ENCODE measurements at places on chromosomes 3 and 15.

GRCh38 chr3:184496933-184497332 lies 64.7 kb upstream of the EPHB3 start:
- no peak for DNase-seq

DNA sequence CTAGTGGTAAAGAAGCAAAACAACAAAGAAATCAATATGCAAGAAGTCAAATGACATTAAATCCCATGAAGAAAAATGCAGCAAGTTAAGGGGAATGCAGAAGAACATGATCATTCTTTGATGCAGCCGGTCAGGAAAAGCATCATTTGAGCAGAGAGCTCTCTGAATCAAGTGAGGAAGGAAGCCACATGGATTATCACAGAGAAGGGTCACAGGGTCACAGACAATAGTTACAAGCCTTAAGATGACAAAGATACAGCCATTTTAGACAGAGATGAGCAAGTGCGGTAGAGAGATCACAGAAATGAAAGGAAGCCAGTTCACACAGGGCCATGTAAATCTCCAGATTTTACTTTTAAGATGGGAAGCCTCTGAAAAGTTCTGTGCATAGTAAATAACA lies 43.9 kb downstream of the UBE3A start:
- DNase-seq: no peak

GRCh38 chr3:156307704-156308103 lies 187.3 kb downstream of the KCNAB1 start:
- no peak for DNase-seq

DNA sequence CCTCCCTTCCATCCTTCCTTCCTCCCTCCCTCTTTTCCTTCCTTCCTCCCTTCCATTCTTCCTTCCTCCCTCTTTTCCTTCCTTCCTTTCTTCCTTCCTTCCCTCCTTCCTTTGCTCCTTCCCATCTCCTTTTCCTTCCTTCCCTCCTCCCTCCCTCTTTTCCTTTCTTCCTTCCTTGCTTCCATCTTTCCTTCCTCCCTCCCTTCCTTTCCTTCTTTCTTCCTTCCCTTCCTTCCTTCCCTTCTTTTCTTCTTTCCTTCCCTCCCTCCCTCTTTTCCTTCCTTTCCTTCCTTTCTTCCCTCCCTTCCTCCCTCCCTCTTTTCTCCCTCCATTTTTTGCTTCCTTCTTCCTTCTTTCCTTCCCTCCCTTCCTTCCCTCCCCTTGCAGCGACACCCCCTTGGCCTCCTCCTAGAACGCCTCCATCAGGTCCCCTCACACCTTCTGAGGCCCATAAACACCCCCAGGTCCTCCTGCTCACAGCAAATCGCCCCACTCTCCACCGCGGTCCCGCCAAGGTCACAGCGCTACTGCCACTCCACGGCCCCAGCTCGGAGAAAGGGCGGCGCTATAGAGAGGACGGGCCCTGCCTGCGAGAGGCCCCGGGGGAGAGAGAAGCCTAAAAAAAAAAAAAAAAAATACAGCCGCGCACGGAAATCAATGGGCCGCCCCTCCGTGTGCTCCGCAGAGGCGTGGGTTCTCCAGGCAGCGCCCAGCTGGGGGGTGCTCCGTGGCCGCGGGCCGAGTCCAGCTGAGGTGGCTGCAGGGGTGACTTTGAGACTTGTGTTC lies 328.2 kb downstream of the OCA2 start:
- no peak for DNase-seq

DNA sequence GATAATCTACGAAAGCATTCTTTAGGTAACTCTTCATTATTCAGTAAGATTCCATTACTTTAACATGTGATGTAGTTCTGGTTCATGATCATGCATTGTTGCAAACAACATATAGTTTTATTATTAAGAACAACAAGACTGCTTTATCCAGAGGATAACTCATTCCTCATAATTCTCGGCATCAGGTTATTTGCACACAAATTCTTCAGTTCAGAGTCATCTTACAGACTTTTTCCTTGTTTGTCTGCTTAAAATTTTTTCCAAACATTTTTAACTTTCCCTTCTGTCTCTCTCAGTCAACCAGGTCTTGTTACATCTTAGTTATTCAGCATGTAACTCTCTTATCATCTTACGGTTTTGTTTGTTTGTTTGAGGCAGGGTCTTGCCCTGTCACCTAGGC lies 60.1 kb downstream of the VGLL3 start:
- no peak for DNase-seq

DNA sequence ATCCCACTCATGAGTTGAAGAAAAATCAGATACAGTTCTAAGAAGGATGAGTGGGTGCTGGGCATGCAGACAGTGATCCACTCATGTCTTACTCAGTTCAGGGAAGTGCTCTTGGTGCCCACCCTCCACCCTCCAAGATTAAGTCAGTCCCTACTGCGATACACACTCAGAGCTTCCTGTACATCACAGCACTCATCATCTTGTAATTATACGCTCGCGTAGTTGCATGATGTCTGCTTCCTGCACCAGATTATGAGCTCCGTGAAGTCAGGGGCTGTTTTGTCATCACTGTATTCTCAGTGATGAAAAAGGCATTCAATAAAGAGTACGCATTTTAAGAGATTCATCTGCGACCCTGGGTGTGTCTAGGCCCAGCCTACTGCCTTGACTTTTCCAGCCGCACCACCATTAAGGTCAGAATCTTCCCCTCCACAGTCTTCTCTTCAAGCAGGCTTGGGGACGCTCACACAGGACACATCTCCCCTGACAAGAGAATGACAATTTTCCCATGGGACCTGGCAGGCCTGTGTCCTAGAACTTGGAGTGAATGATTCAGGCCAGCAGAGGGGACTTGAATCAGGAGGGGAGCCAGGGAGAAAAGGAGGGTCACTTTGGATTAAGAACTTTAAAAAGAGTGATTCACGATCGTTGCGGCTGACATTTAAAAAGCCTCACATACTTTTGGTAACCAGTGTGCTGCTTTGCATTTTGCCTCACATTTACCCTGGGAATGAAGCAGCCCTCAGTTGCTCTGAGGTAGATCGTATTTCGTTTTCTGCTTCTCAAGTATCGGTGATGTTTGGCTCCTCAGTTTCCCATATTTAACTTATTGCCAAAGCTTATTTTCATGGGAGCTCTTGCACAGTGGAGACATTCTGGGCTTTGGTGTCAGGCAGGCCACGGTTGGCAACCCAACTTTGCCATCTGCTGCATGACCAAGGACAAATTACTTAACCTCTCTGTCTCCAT lies 7.9 kb upstream of the PDE8A start:
- no peak for DNase-seq

- DNase-seq: no peak
These were observed 335.9 kb downstream of the LPP start for GRCh38 chr3:188489639-188490405.

DNA sequence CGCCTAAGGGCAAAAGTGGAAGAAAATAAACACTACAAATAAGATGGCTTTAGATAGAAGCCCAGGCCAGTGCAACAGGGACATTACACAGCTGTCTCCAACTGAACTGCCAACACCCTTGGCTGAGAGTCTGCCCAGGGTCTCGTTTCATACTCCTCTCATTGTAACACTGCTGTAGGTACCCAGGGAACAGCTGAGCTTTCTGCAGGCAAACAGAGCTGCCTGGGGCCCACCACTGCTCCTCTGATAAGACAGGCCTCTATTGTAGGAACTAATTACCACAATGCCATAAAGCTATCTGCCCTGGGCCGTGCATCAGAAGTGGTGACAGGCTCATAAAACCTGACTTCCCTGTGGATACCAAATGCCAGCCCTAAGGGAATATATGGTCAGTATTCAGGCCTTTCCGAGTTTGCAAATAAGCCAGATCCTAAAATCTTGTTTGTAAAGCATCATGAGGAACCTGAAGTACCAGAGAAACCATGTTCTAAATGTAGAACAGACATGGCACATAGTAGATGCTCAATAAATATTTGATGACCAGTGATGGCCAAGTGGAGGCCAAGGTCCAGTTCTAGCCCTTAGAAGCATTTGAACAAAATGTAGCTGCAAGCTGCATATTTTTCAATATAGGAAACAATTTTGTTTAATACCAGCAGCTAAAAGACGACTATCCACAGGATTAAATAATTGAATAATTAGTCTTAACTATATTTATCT lies 84.3 kb upstream of the NEO1 start:
- DNase-seq: no peak

GRCh38 chr3:144031938-144032337 lies 60.3 kb downstream of the DIPK2A start:
- DNase-seq: no peak

GRCh38 chr15:90889736-90890456 lies 5.6 kb downstream of the FES start:
- no peak for DNase-seq

DNA sequence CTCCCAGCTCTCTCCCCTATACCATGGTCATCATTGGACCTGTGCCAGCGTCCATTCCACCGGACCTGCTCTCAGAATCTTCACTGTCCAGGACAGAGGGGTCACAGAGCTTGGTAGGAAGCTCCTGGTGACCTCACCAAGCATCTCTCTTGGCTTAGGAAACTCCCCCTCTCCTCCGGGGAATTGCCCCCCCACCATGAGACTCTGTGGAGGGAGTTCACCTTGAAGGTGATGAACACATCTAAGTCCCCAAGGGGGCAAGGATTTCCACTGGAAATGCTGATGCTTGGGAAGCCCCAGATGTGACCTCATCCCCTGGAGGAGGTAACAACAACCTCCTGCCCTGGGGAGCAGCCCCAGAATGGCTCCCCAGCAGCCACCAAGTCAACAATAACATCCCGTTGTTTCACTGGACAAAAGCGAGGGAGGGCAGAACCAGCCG lies 3.2 kb downstream of the SEMA7A start:
- DNase-seq: no peak

GRCh38 chr3:105653868-105654267 lies 214.9 kb downstream of the CBLB start:
- DNase-seq: no peak

GRCh38 chr3:49769286-49769915 lies 16.9 kb downstream of the IP6K1 start:
- no peak for DNase-seq

GRCh38 chr15:70362886-70363285 lies 265.2 kb upstream of the TLE3 start:
- no peak for DNase-seq

GRCh38 chr3:97938444-97938843 lies 33.8 kb downstream of the RIOX2 start:
- no peak for DNase-seq

- no peak for DNase-seq
These were observed 35.2 kb downstream of the CPN2 start for GRCh38 chr3:194315965-194316361.

Measured in stimulated activated CD8-positive, alpha-beta memory T cell treated with anti-CD3 and anti-CD28 coated beads, Interleukin-4, amount 100 ng/mL, for 1 hour (primary cell).